ENCODE measurements at places on chromosomes 1 and 21.

DNA sequence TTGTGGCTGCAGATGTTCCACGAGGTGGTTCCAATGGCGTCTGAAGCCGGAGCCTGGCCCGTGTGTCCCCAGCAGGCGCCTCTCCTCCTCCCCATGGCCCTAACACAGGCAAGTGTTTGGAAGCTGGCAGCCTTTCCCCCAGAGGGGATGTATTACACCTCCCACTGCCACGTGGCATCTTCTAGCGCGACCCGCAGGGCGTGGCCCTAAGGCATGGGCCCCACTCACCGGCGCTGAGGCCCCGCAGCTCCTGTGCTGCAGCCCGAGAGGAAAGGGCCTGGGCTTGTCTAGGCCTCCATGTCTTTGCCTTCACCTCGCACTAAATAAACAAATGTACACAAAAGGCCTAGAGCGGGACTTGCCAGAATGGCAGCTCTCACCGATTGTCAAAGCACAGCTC, 37.9 kb downstream of the SLC66A1 start:
- DNase-seq = no peak

- DNase-seq = no peak
Observed at GRCh38 chr1:232909752-232910151, 40.7 kb upstream of the NTPCR start.

GRCh38 chr1:29583727-29584126, 347.4 kb downstream of the PTPRU start:
- no peak for DNase-seq

DNA sequence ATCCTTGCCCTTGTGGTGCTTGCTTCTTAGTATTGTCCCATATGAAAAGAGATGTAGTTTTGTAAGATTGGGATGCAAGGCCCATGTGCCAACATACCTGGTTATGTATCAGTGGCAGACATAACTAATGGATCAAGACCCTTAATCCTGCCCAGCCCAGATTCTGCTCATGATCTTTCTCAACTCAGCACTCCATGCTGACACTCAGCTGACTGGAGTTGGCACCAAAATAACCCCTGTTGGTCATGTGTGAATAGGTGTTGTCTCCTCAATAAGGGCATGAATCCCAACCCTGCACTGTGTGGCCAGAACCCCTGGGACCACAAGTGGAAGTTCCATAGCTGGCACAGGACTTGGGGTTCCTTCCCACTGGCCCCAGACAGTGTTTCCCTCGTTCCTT, 13.9 kb upstream of the CNR2 start:
- DNase-seq = no peak

DNA sequence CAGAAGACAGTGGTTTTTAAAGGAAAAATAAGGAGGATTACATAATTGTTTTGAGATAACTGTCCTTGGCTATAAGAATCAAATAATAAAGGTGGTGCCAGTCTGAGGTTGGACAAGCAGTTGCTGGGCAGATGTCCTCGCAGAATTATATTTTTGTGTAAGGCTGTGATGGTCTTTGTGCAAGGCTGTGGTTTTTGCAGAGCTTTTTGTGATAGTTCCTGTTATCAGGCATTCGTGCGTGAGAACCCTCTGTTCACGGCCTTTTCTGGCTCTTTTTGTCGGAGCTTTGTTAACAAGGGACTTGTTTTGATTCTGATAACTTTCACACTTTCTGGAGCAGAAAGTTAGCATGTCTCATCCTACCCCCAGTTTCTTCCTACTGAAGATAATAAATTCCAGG, 33.4 kb downstream of the SH3BP5L start:
- no peak for DNase-seq

- no peak for DNase-seq
Observed at GRCh38 chr1:186887203-186887602, 58.5 kb downstream of the PLA2G4A start.

- no peak for DNase-seq
Observed at GRCh38 chr1:235500971-235501540, 3.2 kb downstream of the B3GALNT2 start.

- DNase-seq = no peak
Observed at GRCh38 chr1:42690477-42691156, 8.4 kb downstream of the YBX1 start.

- peak; percentile 46 for DNase-seq
Observed at GRCh38 chr1:247293047-247293446, 37.2 kb downstream of the VN1R5 start.

DNA sequence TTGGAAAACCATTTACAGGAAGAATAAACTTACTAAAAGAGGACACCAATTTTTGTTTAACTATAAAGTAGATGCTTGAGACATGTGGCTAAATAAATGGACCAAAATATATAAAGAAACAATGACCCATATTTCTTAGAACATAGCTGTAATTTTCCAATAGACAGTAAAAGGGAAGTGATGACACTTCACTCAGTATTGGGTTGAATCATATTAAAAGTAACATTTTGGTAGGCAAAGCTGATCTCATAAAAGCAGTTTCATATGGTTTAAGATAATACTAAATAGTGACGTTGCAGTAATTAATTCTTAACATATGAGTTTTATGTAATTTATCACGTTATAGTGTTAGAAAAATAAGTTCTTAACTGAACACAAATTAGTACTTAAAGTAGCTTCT, 308.9 kb upstream of the RUNX1 start:
- no peak for DNase-seq

DNA sequence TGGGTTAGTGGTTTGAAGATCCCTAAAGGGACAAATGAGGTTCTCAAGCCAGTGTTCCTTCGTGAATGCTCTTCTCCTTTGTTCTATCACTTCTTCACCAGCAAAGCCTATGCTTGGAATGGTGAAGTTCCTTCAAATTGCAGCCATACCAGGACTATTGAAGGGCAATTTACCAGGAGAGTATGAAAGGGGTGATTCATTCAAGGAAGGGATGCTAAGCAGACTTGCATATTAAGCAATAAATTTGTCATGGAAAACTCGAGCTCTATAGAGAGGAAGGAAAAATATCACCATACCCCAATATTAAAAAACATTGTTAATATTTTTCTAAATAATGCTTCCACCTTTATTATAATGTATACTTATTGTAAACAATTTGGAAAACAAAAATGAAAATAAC, 9.3 kb upstream of the TSNAX start:
- DNase-seq = no peak

- no peak for DNase-seq
Observed at GRCh38 chr1:53586765-53587164, 127.6 kb downstream of the DMRTB1 start.

- DNase-seq = peak; percentile 37
Observed at GRCh38 chr1:231808990-231809389, 182.4 kb downstream of the DISC1 start.
